NT2/D1 (cell line): ENCODE measurements at places on chromosomes 2 and 18.

- DNase-seq, result no peak
Measured at GRCh38 chr2:220332886-220333285, 705.5 kb downstream of the SLC4A3 start.

- DNase-seq, result no peak
Measured at GRCh38 chr2:172927641-172928357, 147.8 kb upstream of the MAP3K20 start.

DNA sequence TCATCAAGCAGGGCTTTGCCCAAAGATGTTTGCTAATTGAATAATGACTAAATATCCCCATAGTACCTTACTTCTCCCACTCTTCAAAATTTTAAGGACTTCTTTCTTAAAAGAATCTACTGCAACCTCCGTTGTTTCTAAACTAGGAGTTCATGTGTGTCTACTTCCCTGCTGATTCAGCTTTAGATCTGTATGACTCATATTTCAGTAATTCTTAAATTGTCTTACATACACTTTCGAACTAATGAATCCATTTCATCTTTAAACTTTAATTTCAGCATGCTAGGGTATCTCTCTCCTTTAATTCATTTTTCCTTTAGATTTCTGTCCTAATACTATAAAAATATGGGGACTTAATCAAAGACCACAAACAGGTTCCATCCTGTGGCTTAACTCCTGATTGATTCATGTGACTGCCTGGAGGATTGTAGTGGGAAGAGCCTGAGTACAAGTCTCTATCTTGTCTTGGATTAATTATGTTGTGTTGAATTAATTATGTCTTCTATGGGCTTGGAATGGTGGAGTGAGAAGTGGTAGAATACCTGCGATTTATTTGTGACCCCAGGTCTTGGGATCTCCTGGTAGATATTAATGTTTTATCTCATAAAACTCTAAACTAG lies 24.9 kb upstream of the COL5A2 start:
- DNase-seq, result no peak

- no peak for DNase-seq
Measured at GRCh38 chr2:47309472-47309951, 93.4 kb upstream of the MSH2 start.

DNA sequence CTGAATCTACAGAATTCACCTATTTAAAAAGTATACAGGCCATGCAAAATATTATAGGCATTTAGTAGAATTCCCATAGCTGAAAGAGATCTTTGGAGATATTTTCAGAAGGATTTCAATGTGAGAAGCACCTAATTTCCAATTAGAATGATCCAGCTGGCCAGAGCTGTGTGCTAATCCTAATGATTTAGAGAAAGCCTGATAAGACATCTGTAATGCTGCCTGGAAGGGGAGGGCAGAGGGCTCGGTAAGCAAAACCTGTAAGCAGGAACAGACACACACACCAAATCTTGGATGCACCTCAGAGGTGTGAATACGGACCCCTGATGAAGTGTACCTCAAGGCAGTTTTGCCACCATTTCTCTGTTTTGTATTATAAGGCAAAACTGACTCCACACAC lies 14.0 kb downstream of the SERTAD2 start:
- DNase-seq, result no peak

- no peak for DNase-seq
Measured at GRCh38 chr2:193336781-193337180, 1142.0 kb upstream of the TMEFF2 start.

- no peak for DNase-seq
Measured at GRCh38 chr2:69594341-69594740, 49.2 kb downstream of the AAK1 start.

DNA sequence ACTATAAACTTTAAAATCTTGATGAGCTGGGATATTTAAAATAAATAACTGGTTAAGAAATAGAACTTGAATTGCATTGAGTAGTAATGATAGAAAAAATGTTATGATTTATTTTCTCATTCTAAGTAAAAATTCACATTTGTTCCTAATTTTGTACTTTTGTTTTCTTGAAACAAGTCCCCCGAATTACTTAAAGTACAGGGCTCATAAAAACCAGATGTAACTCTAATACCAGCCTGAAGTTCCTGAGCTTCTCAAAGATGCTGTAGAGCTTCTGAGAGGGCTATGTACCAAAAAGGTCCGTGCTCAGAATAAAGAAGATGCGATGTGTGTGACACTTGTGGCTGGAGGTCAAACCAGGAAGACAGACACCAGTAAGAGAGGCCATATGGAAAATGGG lies 116.1 kb upstream of the TACR1 start:
- DNase-seq, result no peak

GRCh38 chr2:230922951-230923717 lies 1.9 kb downstream of the GPR55 start:
- no peak for DNase-seq

DNA sequence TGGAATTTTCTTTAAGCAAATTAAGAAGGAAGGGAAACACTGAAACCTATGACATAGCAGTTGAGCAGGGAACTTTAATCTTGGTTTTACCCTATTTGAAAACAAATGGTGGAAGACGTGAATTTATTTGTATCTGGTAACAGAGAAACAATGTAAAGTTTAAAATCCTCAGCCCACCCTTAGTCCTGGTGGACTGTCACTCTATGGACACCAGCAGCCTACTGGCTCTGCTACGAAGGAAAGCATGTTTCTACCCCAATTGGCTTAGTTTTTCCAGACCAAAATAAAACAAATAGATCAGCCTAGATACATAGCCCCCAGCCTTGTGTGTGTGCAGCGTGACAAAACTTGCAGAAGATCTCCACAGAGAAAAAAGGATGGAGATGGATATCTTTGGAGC lies 7.4 kb downstream of the ZEB2 start:
- DNase-seq, result no peak

- no peak for DNase-seq
Measured at GRCh38 chr2:200649724-200650123, 63.9 kb downstream of the AOX1 start.

- DNase-seq, result no peak
Measured at GRCh38 chr2:147177071-147177857, 667.6 kb upstream of the ACVR2A start.

GRCh38 chr2:97982621-97983020 lies 13.1 kb downstream of the TMEM131 start:
- no peak for DNase-seq

GRCh38 chr2:169109502-169110409 lies 40.4 kb downstream of the DHRS9 start:
- DNase-seq, result peak; percentile 85

- no peak for DNase-seq
Measured at GRCh38 chr2:119680457-119681202, 1.6 kb downstream of the TMEM177 start.

- no peak for DNase-seq
Measured at GRCh38 chr2:45439788-45440773, 171.0 kb downstream of the SRBD1 start.

DNA sequence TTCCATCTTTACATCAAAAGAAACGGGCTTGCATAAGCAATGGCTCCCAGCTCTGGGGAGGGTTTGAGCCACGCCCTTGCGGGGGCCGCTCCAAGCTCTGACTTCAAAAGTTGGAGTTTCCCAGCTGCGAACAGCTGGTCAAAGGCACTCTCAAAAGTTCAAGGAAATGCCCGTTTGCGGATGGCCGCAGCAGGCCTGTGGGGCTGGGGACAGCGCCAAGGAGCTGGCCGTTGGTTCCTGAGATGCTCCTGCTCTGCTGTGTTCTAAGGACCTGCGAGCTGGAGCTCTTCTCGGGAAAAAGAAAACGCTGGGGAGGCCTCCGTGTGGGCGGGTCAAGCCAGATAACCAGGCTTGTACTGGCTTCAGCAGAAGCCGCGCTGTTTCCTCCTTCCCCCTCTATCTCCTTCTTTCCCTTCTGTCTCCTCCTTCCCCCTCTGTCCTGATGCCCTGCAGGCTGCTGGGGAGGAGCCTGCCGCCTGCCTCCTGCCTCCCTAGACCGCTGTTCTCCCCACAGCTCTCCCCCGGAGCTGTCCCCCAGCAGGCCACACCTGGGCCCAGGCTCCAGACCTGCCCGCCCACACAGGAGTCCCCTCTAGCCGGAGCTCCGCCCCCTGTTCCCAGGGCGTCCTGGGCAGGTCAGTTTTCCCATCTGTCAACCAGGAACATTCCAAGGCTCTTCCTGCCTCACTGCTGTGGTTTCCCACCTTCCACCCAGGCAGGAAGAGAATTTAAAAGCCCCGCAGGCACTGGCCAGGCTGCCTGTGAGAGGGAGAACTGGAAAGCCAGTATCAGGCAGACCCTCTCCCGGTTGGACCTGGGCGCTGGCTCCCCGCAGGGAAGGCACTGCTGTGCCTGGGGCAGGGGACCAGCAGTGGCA lies 14.1 kb downstream of the KLF11 start:
- DNase-seq, result peak; percentile 74
